ENCODE measurements at places on chromosomes 13 and 19.

DNA sequence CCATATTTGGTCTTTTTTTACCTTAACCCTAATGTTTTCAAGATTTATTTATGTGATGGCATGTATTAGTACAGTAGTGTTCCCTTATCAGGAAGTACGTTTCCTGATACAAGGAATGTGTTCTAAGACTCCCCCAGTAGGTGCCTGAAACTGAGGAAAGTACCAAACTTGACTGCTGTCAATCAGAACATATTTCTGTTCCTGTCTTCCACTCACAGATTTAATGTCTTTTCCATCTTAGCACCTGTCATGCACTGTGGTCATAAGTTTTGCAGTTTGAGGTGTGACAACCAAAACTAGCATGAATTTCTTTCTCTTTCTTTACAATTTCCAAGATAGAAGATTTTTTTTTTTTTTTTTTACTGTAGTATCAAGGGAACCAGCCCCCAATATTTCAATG, 62.9 kb downstream of the LMO7 start:
- no peak for DNase-seq

- peak; percentile 76 for DNase-seq
These were observed 16.2 kb upstream of the AP1M2 start for GRCh38 chr19:10603084-10603872.

GRCh38 chr19:1038978-1039645, 795 bp upstream of the ABCA7 start:
- no peak for DNase-seq

- no peak for DNase-seq
These were observed 14.7 kb downstream of the ANKRD24 start for GRCh38 chr19:4197228-4197624.

GRCh38 chr19:1503089-1503924, 9.5 kb downstream of the ADAMTSL5 start:
- DNase-seq = peak; percentile 82

DNA sequence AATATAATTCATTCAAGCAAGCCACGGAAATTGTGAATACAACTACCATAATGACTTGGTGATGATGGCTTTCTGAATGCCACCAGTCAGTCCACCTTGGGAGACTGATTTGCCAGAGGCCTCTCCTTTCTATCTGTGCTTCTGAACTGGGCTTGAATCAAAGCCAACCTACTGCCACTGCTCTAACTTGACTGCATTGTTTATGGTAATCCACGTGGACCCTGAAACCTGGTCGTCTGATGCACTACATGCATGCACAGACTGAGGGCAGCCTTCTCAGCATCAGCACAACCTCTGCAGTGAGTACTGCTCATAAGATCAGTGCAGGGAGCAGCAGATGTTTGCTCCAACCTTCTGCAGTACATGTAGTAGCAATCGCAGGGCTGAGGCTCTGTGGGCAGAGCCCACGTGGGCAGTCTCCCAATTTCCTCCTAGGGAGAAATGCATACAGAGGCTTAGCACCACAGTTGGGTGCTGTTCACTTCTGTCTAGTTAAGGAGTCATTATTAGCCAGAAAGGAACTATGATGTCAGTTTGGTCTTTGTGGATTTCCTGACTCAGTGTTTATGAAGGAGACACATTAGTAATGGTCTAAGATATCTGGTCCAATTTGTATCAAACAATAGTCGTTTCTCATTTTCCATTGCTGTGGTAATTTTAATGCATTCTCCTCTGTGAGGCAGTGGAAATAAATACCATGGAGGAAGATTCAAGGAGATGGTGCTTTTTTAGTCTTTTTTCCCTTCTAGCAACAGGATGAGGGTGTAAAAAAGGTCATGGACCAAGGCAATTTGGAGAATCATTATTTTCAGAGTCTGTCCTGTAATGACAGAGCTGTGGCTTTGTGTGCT, 82.5 kb downstream of the AKAP11 start:
- DNase-seq = peak; percentile 44

DNA sequence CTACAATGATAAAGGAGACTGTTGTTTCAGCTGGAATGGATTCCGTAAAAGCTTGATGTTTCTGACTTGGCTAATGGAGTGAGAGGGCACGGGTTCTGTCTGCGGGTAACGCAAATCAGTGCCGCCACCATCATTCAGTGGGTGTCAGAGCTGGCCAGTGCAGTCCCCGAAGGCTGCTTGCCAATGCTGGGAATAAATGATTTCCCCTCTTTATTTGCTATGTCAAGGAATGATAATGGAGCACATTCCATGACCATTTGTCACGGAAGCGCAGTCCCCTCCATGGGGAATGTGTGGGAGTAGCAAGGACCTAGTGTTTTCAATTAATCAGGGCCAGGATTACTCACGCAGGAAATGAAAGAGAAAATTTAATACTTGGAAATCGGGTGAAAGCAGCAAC, 899.3 kb downstream of the UQCRFS1 start:
- no peak for DNase-seq

Measured in stimulated activated CD4-positive, alpha-beta T cell treated with anti-CD3 and anti-CD28 coated beads, Interleukin-2, amount 100 ng/mL, for 24 hours (primary cell).